ENCODE measurements at places on chromosomes 1 and 21. TPM values are rescaled to one million over a fixed set of nuclear protein-coding genes. Genes with fewer than 3 reads are reported as not detected.
A peak's percentile ranks its signal among the peaks of the same experiment; 100 is the strongest.

The UQCRHL gene
- 2.0 TPM for total RNA-seq

The CD160 gene
- not detected for total RNA-seq

DNA sequence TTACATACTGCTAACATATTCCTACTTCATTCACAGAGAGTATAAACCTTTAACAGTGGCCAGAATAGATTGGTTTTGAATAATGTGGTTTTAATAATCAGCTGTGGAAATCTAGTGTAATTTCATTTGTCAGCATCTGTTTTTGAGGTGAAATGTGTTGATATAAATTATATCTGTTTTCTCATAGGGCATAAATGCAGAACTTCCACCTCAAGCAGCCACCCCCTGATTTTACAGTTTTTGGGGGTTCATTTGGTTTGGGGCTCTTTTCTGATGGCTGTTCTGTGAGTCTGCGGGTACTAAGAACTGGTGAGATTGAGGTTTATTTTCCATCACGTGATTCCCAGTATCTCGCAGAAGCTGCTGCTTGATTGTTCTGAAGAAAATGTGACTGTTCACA is 23.2 kb downstream of the EDARADD start:
- no peak for DNase-seq

GRCh38 chr1:184366997-184367396 is 19.8 kb upstream of the C1orf21 start:
- peak; percentile 15 for DNase-seq

GRCh38 chr1:18646091-18646785 is 15.6 kb downstream of the PAX7 start:
- DNase-seq, result no peak

- no peak for DNase-seq
These were observed 125.6 kb downstream of the URB2 start for GRCh38 chr1:229751610-229752009.

DNA sequence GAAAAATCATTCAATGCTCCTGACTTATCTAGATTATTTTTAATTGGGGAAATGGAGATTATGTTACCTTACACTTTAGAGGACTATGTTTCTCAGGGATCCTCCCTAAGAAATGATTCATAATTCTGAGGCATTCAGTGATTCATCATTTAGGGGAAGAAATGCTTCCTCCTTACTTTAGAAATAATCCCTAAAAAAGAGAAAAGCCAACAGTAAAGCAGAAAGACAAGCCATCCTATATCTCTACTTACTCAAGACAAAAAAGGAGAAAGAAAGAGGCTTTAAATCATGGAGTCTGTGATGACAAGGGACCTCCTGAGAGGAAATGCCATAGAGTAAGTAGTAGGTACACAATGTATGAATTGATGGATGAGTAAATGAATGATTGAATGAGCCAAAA is 137.0 kb downstream of the BRINP2 start:
- DNase-seq, result no peak

GRCh38 chr1:245673881-245674414 is 519.2 kb downstream of the KIF26B start:
- no peak for DNase-seq

DNA sequence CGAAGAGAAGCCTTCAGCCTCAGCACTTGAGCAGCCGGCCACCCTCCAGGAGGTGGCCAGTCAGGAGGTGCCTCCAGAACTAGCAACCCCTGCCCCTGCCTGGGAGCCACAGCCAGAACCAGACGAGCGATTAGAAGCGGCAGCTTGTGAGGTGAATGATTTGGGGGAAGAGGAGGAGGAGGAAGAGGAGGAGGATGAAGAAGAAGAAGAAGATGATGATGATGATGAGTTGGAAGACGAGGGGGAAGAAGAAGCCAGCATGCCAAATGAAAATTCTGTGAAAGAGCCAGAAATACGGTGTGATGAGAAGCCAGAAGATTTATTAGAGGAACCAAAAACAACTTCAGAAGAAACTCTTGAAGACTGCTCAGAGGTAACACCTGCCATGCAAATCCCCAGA is 78.4 kb downstream of the PRDM2 start:
- DNase-seq, result no peak

- DNase-seq, result no peak
These were observed 14.3 kb upstream of the KPRP start for GRCh38 chr1:152743371-152744145.

The MANEAL gene
- 2.3 TPM for total RNA-seq

The KCNK2 gene
- 4.1 TPM for total RNA-seq

The SPRR1B gene
- not detected for total RNA-seq

The ACTL8 gene
- total RNA-seq, result not detected

DNA sequence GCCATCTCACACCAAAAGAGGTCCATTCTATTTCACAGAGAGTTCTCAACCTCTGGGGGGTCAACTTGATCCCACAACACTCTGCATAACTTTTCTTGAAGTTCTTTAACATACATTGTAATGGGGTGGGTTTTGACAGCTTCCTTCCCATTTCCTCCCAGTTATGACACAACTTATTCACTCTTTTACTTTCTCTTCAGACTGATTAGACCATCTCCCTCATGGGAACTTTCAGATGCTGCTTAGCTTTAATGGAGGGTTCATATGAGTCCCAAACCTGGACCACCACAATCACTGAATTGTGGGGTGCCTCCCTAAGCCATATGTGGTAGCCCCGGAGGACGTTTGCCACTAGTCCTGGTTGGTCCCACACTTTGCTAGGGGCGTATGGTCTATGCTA is 28.3 kb upstream of the KCNJ15 start:
- no peak for DNase-seq

GRCh38 chr1:171103862-171104261 is 13.2 kb downstream of the FMO3 start:
- no peak for DNase-seq

GRCh38 chr21:43331962-43332828 is 94.7 kb downstream of the SIK1 start:
- DNase-seq, result peak; percentile 83

The SLC25A34 gene
- total RNA-seq, result 0.68 TPM

DNA sequence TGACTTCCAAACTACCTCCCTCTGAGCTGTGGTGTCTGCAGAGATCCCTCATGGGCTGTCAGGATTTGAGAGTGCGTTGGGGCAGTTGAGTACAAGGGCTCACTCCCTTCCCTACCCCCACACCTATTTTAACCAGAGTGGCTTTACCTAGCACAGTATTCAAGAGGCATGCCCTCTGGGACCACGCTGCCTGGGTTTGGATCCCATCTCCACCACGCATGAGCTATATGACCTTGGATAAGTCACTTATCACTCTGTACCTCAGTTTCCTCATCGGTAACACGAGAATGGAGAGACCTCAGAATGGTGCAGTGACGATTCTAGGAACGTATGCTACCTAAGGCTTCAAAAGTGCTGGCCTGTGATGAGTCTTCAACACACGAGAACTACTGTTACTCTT is 147.3 kb upstream of the WNT4 start:
- no peak for DNase-seq

- DNase-seq, result no peak
These were observed 134.5 kb downstream of the PTPN14 start for GRCh38 chr1:214416858-214417257.

The GNAT2 gene
- 0.96 TPM for total RNA-seq

DNA sequence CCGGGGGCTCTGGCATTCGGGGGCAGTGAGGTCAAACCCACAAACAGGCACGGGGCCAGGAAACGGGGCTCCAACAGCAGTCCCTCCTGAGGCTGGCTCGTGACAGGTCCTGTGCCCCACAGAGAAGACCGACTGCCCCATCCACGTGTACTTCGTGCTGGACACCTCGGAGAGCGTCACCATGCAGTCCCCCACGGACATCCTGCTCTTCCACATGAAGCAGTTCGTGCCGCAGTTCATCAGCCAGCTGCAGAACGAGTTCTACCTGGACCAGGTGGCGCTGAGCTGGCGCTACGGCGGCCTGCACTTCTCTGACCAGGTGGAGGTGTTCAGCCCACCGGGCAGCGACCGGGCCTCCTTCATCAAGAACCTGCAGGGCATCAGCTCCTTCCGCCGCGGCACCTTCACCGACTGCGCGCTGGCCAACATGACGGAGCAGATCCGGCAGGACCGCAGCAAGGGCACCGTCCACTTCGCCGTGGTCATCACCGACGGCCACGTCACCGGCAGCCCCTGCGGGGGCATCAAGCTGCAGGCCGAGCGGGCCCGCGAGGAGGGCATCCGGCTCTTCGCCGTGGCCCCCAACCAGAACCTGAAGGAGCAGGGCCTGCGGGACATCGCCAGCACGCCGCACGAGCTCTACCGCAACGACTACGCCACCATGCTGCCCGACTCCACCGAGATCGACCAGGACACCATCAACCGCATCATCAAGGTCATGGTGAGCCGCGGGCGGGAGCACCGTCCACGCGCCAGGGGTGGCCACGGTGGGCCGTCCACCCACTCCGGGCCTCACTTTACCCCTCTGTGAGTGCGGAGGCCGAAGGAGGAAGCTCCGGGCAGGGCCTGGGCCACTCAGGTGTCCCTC is 14.2 kb downstream of the COL6A2 start:
- no peak for DNase-seq

DNA sequence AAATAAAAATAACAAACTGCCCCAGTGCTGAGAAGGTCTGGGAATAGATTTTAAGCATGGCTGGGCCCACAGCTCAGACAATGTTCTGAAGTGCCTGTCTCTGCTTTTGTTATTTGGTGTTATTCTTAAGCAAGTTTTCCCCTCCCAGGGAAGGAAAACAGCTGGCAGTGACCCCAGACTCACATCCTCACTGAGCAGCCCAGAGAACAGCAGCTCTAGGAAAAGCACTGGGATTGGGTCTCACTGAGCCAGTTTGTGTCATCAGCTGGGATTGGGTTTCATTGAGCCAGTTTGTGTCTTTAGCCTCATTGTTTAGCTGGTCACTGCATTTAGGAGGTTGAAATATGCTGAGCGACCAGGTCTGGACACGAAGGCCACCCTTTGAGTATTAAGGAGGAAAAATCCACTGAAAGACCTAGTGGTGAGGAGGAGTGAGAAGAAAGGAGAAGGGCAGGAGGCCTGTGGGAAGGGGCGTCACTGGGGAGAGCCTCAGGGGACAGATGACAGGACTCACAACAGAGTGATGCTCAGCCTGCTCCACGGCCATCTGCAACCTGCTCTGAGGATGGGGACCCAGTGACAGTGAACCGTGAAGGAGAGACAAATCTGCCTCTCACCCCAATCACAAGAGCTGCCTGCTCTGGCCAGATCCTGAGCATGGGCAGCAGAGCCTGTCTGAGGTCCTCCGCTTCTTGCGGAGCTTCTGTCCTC is 103.8 kb downstream of the TOMM20 start:
- no peak for DNase-seq

GRCh38 chr1:52919051-52919722 is 2.4 kb downstream of the ECHDC2 start:
- no peak for DNase-seq

The VPS13D gene
- 32.8 TPM for total RNA-seq

DNA sequence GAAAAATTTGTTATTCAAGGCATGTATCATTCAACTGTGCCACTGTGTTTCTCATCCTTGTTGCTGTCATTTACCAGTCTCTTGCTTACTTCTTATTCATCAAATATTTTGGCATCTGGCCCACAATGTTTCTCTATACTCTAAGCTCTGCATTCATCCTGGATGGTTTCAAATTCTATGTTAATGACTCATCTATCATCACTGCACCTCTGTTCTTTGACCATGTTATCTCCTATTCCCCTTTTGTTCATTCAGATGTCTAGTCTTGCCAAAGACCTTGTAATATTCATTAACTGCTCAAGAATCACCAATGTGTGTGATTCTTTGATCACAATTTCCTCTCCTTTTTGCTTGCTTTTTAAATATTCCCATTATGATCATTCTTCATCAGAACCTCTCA is 54.6 kb upstream of the PRKACB start:
- peak; percentile 11 for DNase-seq

- DNase-seq, result no peak
These were observed 17.8 kb upstream of the TNFSF4 start for GRCh38 chr1:173224949-173225348.

The GJB4 gene
- total RNA-seq, result 2.0 TPM

The ESRRG gene
- total RNA-seq, result 15.8 TPM

The LCE2C gene
- total RNA-seq, result not detected

The EPHX1 gene
- 133 TPM for total RNA-seq

The SRGAP2 gene
- 22.4 TPM for total RNA-seq

DNA sequence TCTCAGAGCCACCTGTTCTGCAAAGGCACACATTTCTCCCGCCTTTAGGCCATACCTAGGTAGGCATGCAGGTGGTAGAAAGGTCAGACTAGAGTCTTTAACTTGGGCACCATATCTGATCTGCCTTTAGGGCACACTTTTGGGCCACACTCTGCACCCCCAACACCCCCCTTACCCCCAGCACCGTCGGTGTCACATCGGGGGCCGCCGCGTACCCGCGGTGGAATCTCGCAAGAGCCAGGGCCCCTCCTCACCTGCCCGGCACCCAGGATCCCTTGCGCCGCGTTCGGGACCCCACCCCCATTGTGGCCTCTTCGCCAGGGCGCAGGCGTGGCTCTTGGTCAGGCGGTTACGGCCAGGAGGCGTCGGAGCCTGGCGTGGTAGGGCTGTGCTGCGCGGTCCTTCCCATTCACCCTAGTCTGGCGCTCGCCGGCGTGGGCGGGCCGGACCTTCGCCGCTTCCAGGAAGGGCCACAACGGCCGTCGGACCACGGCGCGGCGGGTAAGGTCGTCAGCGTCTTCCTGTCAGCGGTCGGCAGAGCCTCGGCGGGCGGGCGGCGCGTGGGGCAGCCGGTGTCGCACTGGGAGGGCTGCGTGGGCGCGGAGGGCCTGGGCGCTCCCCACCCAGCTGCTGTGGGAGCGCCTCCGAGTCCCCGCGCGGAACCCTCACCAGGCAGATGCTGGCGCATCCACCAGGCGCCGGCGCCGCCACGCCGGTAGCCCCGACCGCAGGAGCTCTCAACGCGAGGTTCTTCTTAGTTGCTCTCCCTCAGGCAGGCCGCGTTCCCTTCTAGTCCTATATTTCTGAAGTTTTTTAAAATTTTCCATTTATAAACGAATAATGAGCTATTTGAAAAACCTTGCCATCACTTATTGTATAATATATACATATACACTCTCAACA is at the start of gene DNAH14:
Gene DNAH14, plus strand, starts transcription at position 341 of the 903 bp plus-strand sequence. CDS start 23,028 bp downstream, outside the sequence.
- DNase-seq, result peak; percentile 92

The TRABD2B gene
- total RNA-seq, result 1.00 TPM

- DNase-seq, result peak; percentile 73
These were observed 7.9 kb downstream of the H6PD start for GRCh38 chr1:9242338-9242969.

DNA sequence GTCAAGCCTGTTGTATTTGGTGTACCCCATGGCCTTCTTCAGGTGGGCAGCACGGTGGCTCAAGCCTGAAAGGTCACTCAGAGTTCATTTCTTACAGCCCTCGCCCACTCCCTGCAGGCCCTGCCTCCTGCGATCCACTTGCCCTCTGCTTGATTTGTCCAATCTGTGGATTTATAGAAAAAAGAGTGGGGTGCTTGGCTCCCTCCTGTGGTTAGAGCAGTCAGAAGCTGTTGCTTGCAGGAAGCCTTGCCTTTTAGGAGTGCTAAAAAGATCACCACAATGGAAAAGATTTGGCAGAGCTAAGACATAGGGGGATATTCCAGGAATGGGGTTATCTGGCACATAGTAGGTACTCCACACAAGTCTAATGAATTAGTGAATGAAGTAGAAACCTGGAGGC is 108.0 kb upstream of the TRABD2B start:
- no peak for DNase-seq

GRCh38 chr1:115706587-115707425 is 61.7 kb downstream of the CASQ2 start:
- peak; percentile 72 for DNase-seq

- peak; percentile 53 for DNase-seq
These were observed 37.7 kb downstream of the SH3GLB1 start for GRCh38 chr1:86741947-86742572.

The MTFR1L gene
- 62.6 TPM for total RNA-seq

Data from hepatocyte (in vitro differentiated cells).